ENCODE measurements at places on chromosomes 5 and 9.

DNA sequence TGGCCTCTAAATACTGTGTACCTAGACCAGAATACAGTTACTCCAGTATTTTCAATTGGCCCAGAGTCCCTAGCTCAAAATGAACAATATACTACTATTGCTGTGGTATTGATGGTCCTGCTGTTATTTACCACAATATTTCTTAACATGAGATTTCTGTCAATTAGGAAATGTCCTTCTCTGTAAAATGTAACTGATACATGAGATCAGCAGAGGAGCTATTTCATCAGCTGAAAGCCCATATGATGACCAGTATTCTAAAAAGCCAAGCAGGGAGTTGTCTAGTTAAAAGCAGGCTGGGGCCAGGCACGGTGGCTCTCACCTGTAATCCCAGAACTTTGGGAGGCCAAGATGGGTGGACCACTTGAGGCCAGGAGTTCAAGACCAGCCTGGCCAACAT, 187.7 kb upstream of the PTGER4 start:
- DNase-seq: no peak

DNA sequence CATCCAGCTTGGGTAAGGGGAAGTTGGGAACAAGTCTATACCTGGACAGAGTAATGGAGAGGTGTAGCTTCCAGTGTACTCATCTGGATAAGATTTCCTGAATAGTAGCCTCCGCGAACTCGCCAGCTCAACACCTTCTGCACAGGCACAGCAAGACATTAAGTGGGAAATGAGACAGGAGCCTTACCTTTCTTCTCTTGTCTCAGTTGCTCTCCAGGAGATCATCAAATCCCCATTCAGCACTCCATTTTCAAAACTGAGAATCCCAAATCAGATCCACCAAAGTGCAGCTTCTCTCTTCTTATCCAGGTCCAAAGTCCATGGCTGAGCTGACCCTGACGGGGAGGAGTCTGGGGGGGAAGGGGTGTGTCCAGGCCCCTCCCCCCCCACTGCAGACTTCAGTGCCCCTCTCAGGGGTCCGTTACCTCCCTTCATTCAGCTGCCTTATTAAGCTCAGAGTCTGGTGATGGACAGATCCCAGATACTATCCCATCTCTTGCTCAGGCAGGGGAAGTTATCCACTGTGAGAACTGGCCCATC, 5.9 kb upstream of the MGAT1 start:
- no peak for DNase-seq

DNA sequence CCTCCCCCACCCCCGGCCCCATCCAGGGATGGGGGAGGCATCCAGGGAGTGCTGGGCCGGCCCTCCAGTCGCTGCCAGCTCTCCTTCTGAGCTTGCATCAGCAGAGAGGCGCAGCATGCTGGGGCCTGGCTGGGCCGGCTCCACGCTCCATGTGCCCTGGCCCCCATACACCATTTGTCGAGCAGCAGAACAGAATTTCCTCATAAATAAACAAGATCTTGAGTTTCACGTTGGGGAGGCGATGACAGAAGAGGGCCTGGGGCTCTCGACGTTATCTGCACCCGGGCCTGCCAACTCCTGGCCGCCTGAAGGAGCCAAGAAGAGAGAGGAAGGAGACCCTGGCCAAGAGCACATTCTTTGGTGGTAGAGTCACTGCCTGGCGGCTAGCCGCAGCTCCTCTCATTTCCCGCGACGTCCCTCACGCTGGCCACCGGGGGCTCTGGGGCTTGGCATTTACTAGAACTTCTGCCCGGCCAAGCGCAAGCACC, 177.0 kb downstream of the FGF18 start:
- peak; percentile 75 for DNase-seq

DNA sequence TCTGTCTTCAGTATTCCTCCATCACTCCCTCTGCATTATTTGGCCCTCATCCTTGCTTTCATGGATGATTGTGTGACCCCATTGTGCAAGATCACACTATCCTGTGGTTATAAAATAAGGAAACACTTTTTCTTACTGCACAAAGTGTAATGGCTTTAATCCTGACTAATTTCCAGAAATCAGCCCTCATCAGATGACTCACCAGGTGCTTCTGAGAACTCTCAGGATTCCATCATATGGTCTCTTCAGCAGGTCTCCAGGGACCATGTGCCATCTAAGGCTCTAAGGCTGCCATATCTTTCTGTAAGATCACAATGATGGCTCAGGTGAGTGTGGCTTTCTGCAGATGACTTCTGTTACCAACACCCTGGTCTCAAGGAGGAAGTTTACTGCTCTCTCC, 27.3 kb upstream of the FER start:
- DNase-seq: peak; percentile 11

- DNase-seq: no peak
Measured at GRCh38 chr5:115384587-115385375, 88.3 kb upstream of the CCDC112 start.

DNA sequence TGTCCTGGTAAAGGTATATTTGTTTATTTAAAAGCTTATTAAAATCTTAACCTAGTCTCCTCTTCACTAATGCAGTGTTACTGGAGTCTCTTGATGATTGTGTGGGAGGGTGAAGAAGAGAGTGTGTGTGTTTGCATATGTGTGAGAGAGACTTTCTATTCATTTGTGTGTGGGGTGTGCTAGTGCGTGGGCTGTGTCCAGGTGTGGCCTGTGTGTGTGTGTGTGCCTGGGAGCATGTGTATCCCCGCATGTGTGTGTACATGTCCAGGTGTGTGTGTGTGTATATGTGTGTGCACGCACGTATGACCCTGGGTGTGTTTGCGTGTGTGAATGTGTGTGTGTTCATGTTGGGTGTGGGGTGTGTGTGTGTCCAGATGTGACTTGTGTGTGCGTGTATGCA, 10.3 kb upstream of the UNC5A start:
- DNase-seq: no peak

GRCh38 chr9:69249337-69249736, 75.3 kb downstream of the TJP2 start:
- peak; percentile 9 for DNase-seq

GRCh38 chr9:111886983-111887718, 9.5 kb upstream of the UGCG start:
- no peak for DNase-seq
